ENCODE measurements at places on chromosomes 2 and 18.

DNA sequence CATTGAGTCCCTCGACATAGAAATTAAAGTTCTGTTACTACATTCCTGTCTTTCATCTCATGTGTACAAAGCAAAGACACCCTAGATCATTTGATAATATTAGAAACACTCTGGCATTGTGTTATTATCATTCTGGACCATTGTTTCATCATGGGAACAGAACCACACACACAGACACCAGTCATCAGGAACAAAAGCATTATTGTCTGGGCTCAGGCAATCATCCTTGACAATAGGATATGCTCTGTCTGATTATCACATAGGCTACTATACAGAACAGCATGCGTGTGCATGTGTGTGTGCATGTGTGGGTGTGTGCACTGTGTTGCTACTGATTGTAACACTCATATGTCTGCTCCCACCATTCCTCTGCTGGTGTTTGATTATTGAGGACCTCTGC is 242.5 kb downstream of the SH3BP4 start:
- no peak for DNase-seq

- no peak for DNase-seq
Observed at GRCh38 chr2:136394136-136395060, 276.4 kb upstream of the CXCR4 start.

DNA sequence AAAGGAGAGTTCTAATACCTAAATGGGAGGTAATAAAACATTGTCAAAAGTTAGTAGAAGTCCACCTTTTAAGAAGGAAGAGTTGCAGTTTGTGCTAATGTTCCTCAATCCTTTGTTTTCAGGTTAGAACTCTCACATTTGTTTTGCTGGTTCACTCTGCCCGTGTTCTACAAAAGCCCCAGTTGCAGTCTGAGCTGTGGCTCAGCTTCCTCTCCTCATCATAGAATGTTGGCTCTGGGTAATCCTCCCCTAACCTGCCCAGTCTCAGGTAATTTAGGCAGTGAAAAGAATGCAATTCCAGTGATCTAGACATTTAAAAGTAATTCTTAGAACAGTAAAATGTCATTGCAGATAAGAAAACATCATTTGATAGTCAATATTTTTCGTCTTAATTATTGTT is 1410.4 kb upstream of the ZEB2 start:
- no peak for DNase-seq

- no peak for DNase-seq
Observed at GRCh38 chr2:195304310-195304709, 352.7 kb upstream of the SLC39A10 start.

GRCh38 chr18:39424261-39424660 is 1858.7 kb upstream of the CELF4 start:
- DNase-seq, result no peak

DNA sequence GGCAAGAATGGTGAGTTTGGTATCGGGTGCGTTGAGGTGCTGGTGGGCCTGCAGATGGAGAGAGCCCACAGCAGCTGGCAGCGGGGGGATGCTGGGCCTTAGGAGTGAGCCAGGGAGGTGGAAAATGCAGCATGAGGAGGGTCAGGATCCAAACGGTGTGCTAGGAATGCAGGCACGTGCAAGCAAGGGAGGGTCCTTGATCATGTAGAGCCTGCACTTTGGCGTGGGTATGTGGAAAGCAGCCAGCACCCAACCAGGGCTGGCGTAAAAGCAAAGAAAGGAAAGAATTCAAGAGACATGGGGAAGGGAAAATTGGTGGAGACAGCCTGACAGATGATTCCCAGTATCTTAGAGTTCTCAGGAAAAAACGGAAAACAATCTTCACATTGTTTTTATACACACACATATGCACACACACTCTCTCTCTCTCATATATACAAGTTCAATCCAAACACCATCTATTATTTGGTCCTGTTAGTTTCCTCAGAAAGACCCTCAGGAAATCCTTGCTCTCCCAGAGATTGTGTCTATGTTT is 46.3 kb downstream of the LTBP1 start:
- DNase-seq, result no peak

DNA sequence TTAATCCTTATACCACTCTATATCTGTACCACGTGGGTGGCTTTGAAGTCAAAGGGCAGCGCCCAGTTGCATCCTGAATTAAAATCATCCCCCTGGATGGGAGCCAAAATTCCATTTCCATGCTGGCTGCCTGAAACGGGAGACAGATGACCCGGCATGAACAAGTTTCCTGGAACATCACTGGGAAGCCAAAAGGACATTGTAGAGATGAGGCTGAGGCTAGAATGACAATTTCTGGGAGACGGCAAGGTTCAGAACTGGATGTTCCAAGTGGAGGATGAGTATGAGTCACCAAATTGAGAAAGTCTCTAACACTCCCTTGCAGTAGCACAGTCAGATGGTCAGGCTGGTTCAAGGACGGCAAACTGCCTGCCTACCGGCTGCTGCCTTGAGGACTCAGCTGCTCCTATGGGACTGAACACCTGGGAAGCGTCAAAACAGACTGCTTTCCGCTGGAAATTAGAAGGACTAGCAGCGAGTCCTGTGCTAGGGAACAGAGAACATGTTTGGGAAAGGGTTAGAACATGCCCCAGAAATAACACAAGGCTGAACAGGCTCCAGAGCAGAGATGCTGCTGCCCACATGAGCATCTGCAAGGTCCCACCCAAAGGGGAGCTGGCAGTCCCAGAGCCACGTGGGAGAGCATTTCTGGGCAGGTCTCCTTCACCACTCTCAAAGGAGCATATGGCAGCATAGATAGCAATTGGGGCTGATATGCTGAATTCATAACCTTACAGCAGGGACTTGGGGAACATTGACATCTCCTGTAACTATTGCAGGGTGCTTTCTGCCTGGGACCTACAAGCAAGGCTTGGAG is 32.0 kb downstream of the YPEL5 start:
- DNase-seq, result no peak

DNA sequence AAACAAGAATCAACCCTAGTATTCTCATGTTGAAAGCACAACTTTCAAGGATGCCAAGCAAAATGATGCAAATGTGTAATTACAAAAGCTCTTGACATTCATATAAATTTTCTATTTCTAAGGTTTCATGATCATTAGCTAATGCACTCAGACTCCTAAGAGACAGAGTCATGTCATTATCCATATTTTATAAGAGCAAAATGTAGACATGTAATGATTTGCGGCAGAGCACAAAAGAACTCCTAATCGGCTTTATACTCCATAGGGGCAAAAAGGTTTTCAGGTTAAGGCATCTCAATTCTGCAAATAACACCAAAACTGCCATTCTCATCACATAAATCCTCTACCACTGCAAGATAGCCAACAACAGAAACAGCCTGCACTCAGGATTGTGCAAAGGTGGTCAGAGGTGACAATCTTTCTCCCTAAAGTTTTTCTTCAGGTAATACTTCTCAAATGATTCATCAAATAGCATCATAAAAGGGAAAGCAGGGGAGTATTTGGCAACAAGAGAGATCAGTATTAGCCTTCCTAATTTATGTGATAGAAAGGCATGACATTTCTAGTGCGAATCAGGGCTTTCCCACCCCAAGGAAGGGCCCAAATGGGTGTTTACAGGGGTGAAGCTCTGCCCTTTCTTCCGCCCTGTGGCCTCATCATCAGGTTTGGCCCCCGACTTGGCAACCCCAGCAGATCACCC is 64.7 kb downstream of the STK39 start:
- no peak for DNase-seq

GRCh38 chr18:57984490-57985115 is 59.4 kb upstream of the NEDD4L start:
- no peak for DNase-seq

- no peak for DNase-seq
Observed at GRCh38 chr2:209208211-209208610, 215.6 kb upstream of the MAP2 start.

DNA sequence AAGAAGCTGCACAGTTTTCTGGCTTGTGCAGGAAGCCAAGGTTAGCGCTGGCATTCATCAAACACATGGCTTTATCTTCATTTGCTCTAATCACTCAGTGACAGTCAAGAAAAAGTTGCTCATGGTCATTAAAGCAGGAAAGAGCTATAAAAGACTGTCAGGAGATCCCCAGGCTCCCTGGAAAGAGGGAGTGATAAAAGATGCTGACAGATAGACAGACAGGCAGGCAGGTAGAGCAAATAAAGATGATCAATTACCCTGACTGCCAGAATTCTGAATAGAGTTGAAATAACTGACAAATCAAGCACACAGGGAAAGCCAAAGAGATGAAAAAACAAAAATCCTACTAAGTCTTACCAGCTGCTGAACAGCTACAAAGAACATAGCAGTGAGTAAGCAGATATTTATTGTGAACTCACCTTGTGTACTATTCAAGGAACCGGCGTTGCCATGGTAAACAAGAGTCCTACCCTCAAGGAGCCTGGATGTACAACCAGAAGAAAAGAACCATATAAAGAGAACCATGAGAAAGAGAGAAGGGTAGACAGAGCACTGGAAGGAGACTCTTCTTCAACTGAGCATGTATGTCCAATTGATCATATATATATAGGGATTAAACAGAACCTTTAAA is 68.0 kb downstream of the RNF152 start:
- DNase-seq, result no peak

DNA sequence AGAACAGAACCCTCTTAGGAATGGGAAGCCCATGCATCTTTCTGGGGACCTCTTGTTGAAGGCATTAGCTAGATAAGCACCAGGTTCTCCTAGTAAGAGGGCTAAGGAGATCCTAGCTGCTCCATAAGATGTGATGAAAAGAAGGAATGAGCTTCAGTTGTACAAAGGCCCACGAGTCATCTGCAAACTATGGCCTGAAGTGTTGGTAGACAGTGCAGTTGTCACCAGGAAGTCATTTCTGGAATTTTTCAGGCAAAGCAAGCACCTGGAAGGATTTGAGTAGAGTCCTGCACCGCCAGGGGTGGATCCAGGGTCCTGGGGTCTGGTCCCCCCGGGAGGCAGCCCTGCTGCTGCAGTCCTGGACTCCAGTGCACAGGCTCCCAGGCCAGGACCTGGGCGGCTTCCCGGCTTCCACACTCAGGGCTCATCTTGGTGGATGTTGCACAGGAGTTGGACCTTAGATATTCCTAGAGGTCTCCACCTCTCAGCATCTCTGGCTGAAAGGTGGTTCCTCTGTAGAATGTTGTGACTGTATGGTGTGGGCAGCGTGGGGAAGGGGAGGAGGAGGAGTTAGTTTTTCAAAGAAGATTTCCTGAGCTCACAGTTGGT is 85.3 kb downstream of the LDLRAD4 start:
- no peak for DNase-seq

GRCh38 chr2:65204461-65205210 is 23.0 kb upstream of the ACTR2 start:
- DNase-seq, result no peak

GRCh38 chr2:160264308-160264707 is 64.2 kb upstream of the ITGB6 start:
- DNase-seq, result no peak

GRCh38 chr2:9992427-9993187 is 41.1 kb downstream of the GRHL1 start:
- DNase-seq, result no peak

DNA sequence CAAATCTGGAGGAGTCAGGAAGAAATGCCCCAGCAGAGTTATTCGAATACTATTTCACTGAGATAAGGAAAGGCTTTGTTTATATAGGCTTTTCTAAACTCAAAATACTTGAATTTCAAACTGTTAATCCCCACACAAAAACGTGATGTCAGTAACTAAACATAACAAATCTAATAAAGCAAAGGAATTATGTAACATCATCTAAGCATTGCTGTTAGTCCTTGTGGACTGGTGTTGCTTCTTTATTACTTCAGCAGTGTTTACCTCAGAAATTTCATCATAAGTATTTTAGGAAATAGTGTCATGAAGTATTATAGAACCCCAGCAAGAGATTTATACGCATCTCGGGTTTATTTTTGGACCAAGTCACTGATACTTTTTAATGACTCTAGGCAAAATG is 19.7 kb upstream of the SANBR start:
- DNase-seq, result no peak

DNA sequence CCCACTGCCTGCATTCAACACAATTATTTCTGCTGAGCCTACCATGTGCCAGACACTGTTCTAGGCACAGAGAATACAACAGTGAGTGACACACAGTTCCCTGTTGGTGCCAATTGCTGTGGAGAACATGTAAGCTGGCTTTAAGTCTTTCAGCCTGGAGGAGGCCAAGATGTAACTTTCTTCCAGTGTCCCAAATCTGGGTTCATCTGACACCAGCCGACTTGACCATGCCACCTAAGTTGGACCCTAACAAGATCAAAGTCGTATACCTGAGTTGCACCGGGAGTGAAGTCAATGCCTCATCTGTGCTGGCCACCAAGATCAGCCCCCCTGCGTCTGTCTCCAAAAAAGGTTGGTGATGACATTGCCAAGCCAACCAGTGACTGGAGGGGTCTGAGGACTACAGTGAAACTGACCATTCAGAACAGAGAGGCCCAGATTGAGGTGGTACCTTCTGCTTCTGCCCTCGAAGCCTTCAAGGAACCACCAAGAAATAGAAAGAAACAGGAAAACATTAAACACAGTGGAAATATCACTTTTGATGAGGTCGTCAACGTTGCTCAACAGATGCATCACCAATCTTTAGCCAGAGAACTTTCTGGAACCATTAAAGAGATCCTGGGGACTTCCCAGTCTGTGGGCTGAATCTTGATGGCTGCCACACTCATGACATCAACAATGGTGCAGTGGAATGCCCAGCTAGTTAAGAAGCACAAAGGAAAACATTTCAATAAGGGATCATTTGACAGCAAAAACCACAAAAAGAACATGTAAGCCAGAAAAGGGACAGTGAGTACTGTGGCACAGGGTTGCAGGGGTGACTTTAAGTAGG is 6.3 kb downstream of the TRABD2A start:
- DNase-seq, result no peak

DNA sequence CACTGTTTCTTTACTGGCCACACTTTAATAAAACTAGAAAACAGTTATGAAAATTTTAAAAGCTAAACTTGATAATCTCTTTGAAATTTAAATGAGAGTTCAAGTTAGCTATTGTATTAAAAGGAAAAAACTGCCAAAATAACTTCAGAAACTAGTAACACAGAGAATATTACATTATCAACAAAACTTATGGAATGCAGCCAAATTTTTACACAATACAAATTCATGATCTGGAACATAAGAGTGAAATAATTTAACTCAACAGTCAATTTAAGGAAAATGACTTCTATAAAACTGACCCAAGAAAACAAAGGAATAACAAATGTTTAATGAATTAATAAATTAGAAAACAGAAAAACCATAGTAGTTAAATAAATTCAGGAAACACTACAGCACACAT is 65.0 kb downstream of the TCF4 start:
- DNase-seq, result no peak
